ENCODE measurements at places on chromosomes 12 and 14. TPM values are rescaled to one million over a fixed set of nuclear protein-coding genes. Genes with fewer than 3 reads are reported as not detected.
A peak's percentile ranks its signal among the peaks of the same experiment; 100 is the strongest.

Gene DDN
- 1.5 TPM for total RNA-seq

- DNase-seq = peak; percentile 58
- H3K36me3 ChIP-seq = peaks cover under 1% of the 10 kb centered on the region
- peaks cover 18% of the 10 kb centered on the region for H3K27me3 ChIP-seq
- H3K4me1 ChIP-seq = peaks cover 19% of the 10 kb centered on the region
- no peak overlapping the region for H3K4me3 ChIP-seq
- no peak overlapping the region for H3K27ac ChIP-seq
Observed at GRCh38 chr12:25253371-25254068, 2.8 kb upstream of the KRAS start.

- no peak overlapping the region for H3K4me3 ChIP-seq
- H3K36me3 ChIP-seq = no peaks in the 10 kb centered on the region
- DNase-seq = peak; percentile 90
- H3K27ac ChIP-seq = no peak overlapping the region
- peaks cover 7% of the 10 kb centered on the region for H3K4me1 ChIP-seq
Observed at GRCh38 chr12:123905319-123905925, 67.2 kb downstream of the CCDC92 start.

Gene OR4K14
- total RNA-seq = not detected

GRCh38 chr12:73486256-73486655 is 1051.4 kb upstream of the ATXN7L3B start:
- H3K4me3 ChIP-seq = no peak overlapping the region
- no peak for DNase-seq
- H3K36me3 ChIP-seq = no peaks in the 10 kb centered on the region
- no peaks in the 10 kb centered on the region for H3K4me1 ChIP-seq
- no peaks in the 10 kb centered on the region for H3K27me3 ChIP-seq
- no peak overlapping the region for H3K27ac ChIP-seq

Gene BATF
- 175 TPM for total RNA-seq

DNA sequence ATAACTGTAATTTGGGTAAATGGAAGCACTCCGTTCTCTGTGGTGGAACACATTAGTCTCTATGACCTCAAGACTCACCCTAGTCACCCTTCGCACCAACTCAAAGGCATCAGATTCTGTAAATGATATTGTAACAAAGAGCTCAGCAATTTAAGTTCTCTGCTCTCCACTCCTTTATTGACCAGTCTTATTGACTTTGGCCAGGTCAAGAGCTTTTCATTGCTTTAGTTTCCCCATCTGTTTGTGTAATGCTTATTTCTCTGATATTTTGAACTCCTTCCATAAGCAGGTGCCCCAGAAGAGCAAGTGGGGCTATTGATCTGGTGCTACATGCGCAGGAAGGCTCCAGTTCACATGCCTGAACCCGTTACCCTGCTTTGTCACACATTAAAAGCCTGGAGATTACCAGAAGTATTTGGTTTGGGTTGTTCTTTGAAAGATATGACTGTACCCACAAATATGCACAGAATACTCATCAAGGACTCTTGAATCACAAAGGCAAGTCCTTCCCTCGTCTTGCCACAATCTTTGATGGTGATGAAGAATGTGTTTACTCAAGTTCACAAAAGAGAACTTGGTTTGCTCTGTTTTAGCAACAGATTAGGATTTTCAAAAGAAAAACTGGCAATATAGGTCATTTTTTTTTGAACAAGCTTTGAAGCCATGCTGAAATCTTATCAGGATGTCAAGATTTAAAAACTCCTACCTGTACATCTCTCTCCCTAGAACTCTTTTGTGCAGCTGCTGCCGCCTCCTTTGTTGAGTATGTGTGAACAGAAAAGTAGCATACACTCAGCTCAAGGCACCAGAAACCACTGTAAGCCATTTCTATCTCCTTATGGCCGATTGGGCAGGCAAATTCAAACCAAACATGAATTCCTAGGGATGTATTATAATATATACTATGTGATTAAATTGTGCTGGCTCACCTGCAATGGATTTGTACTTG is 193.9 kb downstream of the BCAT1 start:
- peak overlapping the region; percentile 15 for H3K4me3 ChIP-seq
- no peaks in the 10 kb centered on the region for H3K36me3 ChIP-seq
- peak overlapping the region; percentile 85 for H3K27ac ChIP-seq

Gene TOMM20L
- not detected for total RNA-seq

GRCh38 chr12:49705479-49706134 is 1.6 kb downstream of the FMNL3 start:
- H3K27me3 ChIP-seq = peaks cover 10% of the 10 kb centered on the region
- H3K4me1 ChIP-seq = peaks cover 45% of the 10 kb centered on the region
- peaks cover 5% of the 10 kb centered on the region for H3K36me3 ChIP-seq
- peak overlapping the region; percentile 97 for H3K4me3 ChIP-seq
- H3K27ac ChIP-seq = peak overlapping the region; percentile 76
- DNase-seq = peak; percentile 70

DNA sequence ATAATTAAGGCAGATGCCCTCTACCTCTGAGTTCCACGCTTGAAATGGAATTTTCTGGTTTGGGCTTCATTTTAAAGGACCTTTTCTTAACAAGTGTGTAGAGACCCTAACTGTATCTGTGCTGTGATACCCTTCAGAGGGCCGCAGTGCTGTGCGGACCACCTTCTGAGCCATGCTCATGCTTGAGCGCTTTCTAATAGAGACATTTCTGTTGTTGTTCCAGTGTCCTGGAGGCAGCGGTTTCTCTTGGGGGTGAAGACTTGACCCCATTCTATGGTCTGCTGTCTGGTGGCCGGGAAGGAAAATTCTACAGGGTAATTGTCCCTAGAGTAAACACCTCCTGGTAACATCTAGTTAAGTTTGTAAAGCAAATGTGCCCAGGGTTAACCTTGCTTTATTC is 46.7 kb upstream of the BCL7A start:
- peaks cover 2% of the 10 kb centered on the region for H3K27me3 ChIP-seq
- DNase-seq = no peak
- no peaks in the 10 kb centered on the region for H3K4me1 ChIP-seq
- no peak overlapping the region for H3K27ac ChIP-seq
- peaks cover 5% of the 10 kb centered on the region for H3K36me3 ChIP-seq

DNA sequence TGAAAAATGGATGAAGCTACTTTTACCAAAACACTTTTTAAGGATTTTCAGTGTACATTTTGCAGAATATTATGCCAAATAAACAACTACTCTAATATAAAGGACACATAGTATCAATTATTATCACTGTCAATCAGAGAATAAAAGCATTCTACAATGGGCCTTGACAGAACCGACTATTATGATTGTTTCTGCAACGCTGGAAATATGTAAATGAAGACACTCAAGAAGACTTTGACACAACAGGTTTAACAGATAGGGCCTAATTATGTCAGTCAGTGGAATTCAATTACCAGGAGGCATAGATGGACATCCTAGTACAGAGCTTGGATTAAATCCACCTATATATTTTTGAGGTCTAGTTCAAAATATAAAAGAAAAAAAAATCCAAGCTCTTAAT is 58.7 kb upstream of the SOX5 start:
- no peaks in the 10 kb centered on the region for H3K27me3 ChIP-seq
- H3K4me3 ChIP-seq = no peak overlapping the region
- H3K27ac ChIP-seq = no peak overlapping the region
- no peak for DNase-seq
- no peaks in the 10 kb centered on the region for H3K36me3 ChIP-seq

DNA sequence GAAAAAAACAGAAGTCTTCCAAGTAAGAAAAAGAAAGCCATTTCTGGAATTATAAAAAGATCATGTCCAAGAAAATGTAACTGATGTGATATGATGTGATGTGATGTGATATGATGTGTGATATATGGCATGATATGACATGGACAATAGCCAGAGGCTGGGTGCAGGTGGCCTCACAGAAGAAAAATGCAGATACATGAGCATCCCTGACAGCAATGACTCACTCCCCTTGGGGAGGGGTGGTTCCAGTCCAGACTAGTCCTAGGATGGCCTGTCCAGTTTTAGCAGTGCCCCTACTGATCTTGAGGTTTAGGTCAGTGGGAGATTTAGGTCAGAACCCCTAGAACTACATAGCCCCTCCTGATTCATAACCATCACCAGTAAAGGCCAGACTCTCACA is 3.5 kb upstream of the RHOJ start:
- no peaks in the 10 kb centered on the region for H3K4me1 ChIP-seq
- H3K36me3 ChIP-seq = no peaks in the 10 kb centered on the region
- H3K4me3 ChIP-seq = no peak overlapping the region
- H3K27me3 ChIP-seq = peaks cover 7% of the 10 kb centered on the region
- DNase-seq = no peak
- H3K27ac ChIP-seq = no peak overlapping the region

DNA sequence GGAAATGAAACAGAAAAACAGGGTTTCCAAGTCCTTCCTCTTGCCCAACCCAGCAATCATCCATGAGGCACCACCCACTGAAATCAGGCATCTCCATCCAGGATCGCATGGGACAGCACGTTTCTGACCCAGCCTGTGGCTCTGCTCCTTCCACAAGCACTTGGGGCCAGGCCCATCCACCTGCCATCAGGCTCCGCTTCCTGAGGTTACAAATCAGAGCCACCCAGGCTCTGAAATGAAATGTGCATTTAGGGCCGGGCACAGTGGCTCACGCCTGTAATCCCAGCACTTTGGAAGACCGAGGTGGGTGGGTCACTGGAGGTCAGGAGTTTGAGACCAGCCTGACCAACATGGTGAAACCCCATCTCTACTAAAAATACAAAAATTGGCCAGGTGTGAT is 717 bp upstream of the KRT78 start:
- DNase-seq = no peak
- peaks cover 11% of the 10 kb centered on the region for H3K27me3 ChIP-seq
- H3K36me3 ChIP-seq = no peaks in the 10 kb centered on the region
- H3K27ac ChIP-seq = no peak overlapping the region

DNA sequence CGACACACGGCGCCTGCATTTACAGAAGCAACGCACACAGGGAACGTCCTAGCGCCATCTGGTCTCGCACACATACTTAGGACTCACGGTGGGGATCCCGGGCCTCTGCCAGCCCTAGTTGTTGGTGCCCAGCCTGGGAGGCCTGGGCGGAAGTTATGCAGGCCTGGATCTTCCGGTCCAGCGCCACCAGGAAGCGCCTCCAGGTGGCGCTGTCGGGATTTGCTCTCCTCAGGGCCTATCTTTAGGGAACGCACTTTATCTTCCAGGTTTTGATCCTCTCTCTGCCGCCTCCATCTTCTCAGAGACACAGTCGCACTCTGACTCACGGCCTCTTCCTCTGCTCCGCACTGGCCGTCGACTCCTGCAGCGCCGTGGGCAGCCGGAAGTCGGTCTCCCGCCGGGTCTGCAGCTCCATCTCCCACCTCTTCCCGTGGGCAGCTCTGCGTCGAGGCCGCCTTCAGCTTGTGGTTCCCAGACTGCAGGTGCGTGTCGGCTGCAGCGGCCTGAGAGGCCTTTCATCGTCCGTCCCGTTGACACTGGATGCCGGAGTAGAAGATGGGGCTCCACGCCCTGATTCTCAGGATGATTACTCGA is 760.4 kb downstream of the TMEM121 start:
- no peaks in the 10 kb centered on the region for H3K36me3 ChIP-seq
- H3K27ac ChIP-seq = no peak overlapping the region
- peak; percentile 70 for DNase-seq
- H3K27me3 ChIP-seq = peaks cover 17% of the 10 kb centered on the region

DNA sequence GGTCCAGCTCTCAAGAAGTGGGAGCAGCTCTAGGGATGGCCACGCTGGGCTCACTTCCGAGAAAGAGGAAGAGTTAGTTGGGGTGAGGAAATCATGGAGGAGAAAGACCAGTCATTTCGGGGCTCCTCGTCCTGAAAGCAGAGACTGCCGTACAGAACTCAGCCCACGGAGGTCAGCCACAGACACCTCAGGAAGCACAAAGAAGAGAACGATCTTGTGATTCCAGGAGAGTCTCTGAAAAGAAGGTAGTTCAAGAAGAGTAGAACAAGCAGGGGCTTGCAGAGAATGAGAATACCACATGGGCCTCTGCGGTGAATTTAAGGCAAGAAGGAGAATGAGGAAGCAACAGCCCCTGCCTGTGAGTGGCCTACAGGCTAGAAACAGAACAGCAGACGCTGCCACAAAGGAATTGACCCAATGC is 311.9 kb downstream of the CACNA1C start:
- DNase-seq = no peak
- no peak overlapping the region for H3K4me3 ChIP-seq
- no peak overlapping the region for H3K27ac ChIP-seq
- peaks cover 19% of the 10 kb centered on the region for H3K27me3 ChIP-seq
- H3K36me3 ChIP-seq = peaks cover 3% of the 10 kb centered on the region
- peaks cover 19% of the 10 kb centered on the region for H3K4me1 ChIP-seq

DNA sequence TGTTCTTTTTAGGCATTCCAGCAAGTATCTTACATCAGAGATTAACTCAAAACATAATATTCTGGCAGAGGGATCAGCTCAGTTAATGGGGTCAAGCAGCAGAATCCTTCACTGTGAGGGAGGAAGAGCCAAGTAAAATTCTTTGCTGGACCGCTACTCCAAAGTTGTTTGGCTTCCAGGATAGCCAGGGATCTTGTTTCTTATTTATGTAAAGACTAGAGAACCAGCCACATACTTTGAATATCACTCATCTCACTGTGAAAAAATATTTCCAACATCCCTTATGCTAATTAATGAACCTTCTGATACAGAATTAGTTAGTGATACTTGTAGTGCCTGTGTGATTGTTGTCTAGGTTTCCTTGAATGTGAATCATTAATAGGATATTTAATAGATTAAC is 94.2 kb downstream of the PLEKHA5 start:
- no peak overlapping the region for H3K4me3 ChIP-seq
- no peaks in the 10 kb centered on the region for H3K4me1 ChIP-seq
- H3K27me3 ChIP-seq = peaks cover 6% of the 10 kb centered on the region
- no peak for DNase-seq
